Activated CD8-positive, alpha-beta memory T cell treated with anti-CD3 and anti-CD28 coated beads for 1 hour (primary cell): ENCODE measurements at places on chromosomes 4 and X.

DNA sequence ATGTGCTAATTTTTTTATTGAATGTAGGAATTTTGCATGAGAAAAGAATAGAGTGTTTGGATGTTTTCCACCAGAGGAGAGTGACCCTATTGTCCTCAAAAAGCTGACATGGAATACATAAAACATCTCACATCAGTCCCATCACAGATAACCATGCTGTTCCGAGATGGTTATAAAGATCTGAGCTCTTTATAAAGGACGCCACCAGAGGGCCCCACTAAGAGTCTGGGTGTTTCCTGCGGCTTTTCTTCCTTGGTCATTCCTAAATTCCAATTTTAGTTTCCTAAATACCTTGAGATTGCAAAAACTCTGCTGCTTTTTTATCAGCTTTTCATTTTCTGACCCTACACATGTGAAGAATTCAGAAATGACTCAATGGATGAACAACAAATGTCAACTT lies 504.5 kb upstream of the FRG1 start:
- DNase-seq, result no peak

GRCh38 chr4:147498031-147498660 lies 17.2 kb downstream of the EDNRA start:
- DNase-seq, result no peak

DNA sequence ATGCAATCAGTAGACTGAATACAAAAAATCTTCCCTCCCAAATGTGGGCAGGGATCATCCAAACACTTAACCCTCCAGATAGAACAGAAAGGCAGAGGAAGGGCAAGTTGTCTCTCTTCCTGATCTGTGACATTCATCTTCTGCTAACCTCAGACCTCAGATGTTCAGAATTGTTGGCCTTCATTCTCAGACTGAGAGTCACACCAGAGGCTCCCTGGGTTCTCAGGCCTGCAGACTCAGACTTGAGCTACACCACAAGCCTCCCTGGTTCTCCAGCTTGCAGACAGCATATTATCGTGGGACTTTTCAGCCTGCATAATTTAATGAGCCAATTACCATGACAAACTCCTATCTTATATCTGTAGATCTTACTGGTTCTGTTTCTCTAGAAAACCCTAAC lies 1471.6 kb upstream of the ADGRL3 start:
- DNase-seq, result no peak

DNA sequence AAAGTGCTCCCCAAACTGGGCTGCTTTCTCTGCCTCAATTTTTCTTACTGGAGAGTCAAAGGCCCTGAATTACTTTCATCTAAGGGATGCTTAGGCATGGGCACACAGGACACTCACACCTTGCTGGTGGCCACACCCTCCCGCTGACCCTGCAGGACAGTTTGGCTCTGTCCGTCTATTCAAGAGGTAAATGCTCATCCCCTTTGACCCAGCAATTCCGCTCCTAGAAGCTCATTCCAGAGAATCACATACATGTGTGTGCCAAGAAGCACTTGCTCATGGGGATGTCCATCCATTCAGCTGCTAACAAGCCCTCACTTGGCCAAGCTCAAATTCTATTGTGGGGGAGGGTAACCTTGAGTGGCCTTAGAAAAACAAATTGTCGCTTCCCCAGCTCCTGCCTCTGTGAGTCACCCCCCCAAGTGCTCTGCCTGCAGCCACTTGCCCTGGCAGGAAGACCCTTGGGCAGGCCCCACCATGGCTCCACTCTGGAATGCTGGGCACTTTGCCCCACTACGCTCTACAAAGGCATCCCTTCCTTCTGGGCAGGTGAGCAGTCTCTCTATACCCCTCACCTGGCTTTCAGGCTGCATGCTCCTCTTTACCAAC lies 54.5 kb downstream of the HTRA3 start:
- DNase-seq, result no peak

GRCh38 chr4:14184265-14184664 lies 556.7 kb upstream of the BOD1L1 start:
- DNase-seq, result no peak

DNA sequence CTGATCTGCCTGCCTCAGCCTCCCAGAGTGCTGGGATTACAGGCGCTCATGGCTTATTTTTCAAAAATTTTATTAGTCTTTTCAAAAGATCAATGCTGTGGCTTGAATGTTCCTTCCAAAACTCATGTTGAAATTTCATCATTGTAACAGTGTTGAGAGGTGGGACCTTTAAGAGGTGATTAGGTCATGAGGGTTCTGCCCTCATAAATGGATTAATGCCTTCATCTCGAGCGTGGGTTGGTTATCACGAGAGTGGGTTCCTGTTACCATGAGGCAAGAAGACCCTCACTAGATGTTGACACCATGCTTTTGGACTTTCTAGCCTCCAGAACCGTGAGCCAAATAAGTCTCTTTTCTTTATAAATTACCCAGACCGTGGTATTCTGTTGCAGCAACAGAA lies 30.3 kb downstream of the EIF2S3 start:
- DNase-seq, result no peak

- DNase-seq, result no peak
These were observed 62.8 kb downstream of the PPP3CA start for GRCh38 chr4:101284546-101284945.

- DNase-seq, result no peak
These were observed 7.2 kb downstream of the SCARB2 start for GRCh38 chr4:76206222-76206942.

DNA sequence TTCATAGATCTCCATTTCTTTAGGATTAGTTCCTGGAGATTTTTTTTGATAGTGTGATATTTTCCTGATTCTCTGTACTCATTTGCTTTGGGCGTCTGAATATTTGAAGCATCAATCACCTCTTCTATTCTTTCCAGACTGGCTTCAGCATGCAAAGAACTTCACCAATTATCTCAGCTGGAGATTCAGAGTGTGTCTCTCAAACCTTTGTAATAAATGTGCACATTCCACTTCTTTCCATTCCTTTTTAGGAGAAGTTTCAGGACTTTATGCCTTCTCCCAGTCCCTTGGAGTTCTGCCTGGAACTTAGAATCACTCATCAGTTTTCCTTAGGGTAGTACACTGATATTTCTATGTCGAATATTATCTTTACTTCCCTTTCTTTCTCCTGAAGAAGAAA lies 334.8 kb downstream of the TEX13C start:
- DNase-seq, result no peak

- no peak for DNase-seq
These were observed 2.3 kb downstream of the SLC10A6 start for GRCh38 chr4:86846921-86847320.

DNA sequence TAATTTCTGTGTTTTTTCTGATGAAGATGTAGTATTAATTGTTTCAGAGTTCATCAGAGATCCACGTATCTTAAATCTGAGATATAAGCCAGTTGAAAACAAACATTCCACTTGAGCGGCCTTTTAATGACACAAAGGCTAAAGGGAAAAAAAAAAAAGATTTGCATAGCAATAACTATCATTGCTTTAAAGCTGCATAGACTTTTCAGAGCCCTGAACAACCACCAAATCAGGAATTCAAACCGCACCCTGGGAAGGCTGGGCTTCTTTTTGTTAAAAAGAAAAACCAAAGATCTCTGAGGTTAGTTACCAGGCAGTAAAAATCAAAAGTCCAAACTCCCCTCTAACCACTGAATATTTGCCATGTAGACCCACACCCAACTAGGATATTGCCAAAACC lies 206.0 kb downstream of the HHIP start:
- DNase-seq, result no peak

DNA sequence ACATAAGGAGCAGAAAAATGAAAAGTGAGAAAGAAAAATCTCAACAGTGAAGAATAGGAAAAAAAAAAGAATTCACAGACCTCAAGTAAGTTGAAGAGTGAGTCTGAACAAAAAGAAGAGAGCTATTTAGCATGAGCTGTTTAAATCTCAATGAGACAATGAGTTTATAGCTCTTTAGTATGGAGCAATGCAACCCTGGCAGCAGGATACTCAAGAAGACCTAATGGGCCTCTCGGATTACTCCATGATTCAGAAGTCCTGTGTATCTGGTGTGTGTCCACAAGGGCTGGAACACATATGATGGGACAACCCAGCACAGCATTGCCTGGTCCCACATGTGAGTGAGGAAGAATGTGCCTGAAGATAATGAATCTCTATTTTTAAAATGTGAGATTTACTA lies 563.1 kb upstream of the INTU start:
- DNase-seq, result no peak

GRCh38 chr4:38062088-38062775 lies 102.0 kb downstream of the PTTG2 start:
- DNase-seq, result peak; percentile 14
